ENCODE measurements at places on chromosomes 3 and 15.

DNA sequence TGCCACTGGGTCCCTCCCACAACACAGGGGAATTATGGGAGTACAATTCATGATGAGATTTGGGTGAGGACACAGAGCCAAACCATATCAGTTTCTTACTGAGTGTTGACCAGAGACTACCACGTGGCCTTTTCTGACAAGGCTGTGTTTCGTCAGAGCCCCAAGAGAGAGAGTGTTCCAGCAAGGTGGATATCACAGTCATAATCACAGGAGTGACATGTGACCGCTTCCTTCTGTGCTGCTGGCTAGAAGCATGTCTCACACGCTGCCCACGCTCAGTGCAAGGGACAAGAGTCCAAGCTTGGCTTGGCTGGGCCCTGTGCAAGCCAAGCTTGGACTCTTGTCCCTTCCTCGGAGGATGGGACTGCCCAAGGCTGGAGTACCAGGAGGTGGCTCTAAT, 103.2 kb downstream of the GABRG3 start:
- no peak for DNase-seq

DNA sequence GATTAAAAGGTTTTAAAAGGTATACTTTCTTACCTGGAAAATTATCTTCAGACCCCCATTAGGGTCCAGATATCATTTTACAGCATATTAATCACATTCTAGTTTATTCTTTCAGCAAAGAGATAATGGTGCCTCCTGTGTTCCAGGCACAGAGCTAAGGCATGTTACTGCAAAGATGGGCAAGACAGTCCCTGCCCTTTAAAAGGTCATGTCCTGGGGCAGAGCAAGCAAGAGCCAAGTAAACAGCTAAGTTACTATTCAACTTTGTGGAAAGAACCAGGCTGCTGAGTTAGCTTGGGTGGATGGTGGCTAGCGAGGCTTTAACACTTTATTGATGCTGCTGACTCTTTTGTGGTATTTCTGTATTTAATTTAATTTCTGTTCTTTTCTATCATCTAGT, 75.0 kb downstream of the LRRC28 start:
- DNase-seq, result no peak

GRCh38 chr3:161401389-161401788, 30.1 kb upstream of the SPTSSB start:
- DNase-seq, result no peak

GRCh38 chr3:12970684-12971083, 102.5 kb downstream of the IQSEC1 start:
- DNase-seq, result no peak

- DNase-seq, result no peak
Measured at GRCh38 chr3:134341389-134341788, 32.9 kb downstream of the AMOTL2 start.

GRCh38 chr3:152443212-152444023, 174.7 kb downstream of the MBNL1 start:
- no peak for DNase-seq

- DNase-seq, result no peak
Measured at GRCh38 chr3:187944390-187945179, 199.3 kb upstream of the BCL6 start.

DNA sequence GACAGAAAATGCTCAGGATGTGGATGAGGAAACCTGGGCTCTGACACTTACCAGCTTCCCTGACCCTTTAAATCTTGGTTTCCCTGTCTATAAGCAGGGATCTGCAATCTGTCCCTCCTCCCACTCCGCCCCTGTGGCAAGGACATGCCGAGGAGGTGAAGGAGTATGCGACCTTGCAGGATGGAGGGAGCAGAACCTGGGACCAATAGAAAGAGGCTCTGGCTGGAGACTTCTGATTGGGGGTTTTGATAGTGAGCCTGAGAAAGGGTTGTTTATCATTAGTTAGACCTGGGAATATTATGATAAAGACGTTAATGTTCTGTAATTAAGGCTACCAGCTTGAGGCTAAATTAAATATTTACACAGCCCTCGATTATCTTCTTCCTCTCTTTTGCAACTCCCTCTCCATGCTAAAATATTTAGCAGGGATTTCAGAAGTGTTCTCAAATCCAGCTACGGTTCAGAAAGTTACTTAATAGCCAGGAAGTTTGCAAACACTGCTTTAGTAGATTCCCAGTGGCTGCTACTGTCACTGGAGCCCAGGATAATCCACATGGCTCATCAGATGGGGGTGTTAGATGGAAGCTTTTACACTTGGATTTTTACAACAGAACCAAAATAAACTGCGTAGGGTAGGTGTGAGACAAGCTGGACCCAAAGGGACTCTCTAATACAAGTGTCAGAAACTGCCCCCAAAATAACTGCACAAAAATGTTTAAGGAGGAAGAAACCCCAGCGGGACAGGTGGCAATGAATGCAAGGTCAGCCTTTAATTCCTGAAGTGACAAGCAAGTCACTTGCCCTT, 9.2 kb upstream of the PAQR5 start:
- no peak for DNase-seq

- DNase-seq, result no peak
Measured at GRCh38 chr3:9175421-9175820, 74.0 kb downstream of the SRGAP3 start.

Data from stimulated activated CD4-positive, alpha-beta T cell treated with anti-CD3 and anti-CD28 coated beads, Interleukin-4, amount 100 ng/mL, for 24 hours (primary cell).